ENCODE measurements at places on chromosomes 6 and 20.

DNA sequence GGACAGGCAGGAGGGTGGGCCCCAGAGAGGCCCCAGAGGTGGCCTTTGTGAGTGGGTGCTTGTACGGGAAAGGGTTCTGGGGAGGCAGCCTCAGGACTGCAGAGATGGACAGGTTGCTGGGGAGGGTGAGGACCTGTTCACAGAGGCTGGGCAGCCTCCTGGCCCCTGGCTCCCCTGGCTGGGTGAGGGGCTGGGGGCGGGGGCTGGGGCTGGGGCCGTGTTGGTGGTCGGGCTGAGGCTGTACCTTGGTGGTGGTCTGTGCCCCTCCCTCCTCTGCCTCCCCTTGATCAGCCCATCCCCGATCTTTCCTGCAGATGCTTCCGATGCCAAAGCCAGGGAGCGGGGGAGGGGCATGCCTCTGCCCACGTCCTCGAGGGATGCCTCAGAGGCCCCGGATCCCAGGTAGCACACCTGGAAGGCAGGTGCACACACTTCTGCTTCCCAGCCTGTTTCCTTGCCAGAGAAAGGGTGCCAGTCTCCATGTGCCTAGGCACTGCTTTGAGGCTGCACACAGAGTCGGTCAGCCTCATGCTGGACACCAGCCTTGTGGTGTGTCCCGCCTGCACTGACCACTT, 4.8 kb downstream of the TCEA2 start:
- DNase-seq = no peak

DNA sequence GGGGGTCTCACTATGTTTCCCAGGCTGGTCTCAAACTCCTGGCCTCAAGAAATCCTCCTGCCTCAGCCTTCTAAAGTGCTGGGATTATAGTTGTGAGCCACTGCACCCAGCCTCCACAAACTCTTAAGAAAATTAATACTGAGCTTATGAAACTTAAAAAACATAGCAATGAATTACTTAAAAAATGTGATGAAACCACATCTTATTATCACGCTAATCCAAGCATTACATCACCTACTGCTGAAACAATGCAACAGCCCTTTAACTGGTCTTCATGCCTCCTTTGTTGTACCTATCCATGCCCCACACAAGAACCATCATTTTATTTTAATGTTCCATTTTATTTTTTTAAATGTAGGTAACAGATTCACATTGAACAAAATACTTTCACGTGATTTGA, 24.9 kb downstream of the SESN1 start:
- no peak for DNase-seq

DNA sequence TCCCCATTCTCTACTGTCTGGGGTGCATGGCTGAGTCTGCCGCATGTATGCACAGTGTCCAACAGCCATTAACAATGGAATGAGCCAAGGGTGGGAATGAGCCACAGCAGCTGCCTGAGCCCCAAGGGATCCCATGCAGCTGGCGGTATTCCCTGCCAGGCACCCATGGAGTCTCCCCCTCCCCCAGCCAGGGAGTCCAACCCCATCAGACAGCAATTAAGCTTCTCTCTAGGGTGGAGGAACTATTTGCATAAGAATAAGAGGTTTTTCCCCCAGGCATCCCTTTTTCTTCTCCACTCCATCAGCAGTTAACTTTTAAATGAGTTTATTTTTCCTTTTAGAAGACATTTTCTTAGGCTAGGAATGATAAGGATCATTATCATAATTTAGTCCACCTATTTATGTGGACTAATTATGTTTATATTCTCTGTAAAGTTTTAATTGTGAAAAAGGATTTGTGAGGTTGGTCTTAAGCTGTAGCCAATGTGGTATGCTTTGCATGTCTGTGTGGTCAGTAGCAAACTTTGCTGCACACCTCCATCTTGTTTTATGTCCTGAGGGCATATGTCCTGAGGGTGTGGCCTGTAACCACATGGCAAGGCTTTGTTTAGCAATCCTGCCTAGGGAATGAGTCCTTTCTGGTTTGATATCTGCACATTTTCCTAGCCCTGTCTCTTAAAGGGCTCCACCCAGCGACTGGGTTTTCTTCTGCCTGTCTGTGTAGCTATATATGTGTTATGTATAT, 158.9 kb upstream of the OLIG3 start:
- DNase-seq = no peak

DNA sequence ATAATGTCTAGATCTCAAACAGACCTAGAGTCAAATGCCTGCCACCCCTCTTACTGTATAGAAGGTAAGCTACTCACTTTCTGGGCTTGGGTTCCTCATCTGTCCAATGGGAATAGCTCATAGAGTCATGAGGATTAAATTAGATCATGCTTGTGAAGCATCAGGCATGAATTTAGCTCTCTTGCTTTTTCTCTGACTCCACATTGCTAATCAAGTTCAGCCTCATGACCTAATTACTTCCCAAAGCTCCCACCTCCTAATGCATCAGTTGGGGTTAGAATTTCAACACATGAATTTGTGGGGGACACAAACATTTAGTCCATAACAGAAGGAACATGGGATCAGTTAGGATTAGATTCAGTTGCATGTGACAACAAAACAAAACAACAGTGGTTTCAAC, 4.6 kb upstream of the DDX27 start:
- no peak for DNase-seq

DNA sequence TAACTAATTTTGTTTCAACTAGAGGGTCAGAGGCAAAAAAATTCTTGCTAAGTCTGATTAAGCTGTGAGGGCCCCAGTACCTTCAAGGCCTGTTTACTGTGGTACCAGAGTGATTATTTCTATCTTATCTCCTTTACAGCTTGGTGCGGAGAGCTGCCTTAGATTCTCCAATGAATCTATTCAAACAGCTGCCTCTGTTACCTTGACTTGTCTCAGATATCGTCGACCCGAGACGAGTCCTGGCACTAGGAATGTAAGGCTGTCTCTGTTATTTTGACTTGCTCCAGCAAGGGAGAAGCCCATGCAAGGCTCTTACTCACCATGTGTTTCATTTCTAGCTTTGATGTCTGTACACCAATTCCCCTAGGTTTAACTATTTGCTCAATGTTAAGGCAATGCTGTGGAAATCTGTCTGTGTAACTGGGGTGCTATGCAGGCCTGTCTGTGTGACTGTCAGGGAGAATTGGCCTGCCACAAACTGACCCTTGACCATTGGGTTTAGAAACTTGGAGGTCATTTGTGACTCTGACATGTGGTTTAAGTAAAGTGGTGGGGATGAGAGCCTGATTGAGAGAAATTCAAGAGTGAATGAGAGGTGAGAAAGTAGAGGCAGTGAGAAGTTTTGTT, 10.4 kb upstream of the FKBPL start:
- DNase-seq = no peak

DNA sequence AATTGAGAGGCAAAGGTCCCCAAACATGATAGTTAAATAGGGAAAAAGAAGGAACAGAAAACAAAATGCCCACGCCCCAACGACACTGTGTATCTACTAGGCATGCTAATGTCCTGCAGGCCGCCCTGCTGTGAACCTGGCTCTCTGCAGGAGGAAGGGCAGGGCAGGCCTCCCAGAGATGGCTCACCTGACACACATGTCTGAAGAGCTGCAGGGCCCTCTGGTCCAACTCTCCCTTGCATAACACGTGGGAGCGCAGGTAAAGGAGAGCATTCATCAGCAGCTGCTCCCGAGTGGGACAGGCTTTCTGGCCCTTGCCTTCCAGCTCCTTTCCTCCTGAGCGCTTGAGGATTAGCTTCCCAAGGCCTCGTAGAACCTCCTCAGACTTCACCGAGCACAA, 53.7 kb upstream of the LYRM2 start:
- no peak for DNase-seq

Data from foreskin keratinocyte (primary cell).